ENCODE measurements at places on chromosomes 5 and 9.

DNA sequence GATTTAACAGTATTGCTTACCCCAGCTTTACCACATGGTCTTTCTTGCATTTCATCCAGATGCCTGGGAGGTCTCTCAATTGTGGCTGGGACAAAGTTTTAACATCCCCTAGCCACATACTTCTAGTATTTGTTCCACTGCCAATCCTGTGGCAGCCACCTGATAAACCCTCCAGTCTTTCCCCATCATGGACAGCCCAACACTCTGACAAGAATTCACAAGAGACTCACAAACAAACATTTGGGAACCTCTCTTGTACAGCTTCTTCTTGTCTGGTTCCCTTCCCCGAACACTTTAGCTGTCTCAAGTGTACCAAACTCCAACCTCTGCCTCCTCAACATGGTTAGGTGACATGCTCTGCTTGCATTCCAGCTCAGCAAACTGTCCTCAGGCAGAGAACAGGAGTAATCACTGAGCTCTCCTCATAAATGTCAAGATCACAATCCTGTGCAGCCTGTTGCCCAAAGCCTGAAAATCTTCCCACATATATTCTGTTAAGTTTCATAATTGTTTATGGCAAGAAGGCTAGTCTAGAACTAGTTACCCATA, 59.7 kb downstream of the STRBP start:
- DNase-seq = no peak

GRCh38 chr5:126182971-126183695, 240.1 kb upstream of the GRAMD2B start:
- no peak for DNase-seq

GRCh38 chr5:44390351-44390750, 1.1 kb upstream of the FGF10 start:
- no peak for DNase-seq

DNA sequence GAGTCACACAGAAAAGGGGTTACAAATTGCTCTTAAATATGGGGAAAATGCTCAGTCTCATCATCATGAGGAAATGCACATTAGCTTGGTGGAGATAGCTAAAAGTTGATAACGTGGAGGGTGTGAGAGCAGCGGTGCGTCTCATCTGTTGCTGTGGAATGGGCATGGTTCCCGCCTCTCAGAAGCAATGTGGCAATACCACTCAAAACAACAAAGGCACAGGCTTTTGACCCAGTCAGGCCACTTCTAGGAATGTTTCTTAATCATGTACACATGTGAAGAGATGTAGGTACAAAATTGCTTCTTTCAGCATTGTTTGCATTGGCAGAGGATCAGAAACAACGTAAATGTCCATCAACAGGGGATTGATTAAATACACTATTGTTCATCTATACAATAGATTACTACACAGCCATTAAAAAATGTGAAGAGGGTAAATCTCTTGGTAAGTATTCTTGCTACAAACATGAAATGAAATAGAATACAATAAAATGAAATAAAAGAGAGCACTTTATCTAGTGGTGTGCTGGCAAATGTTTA, 212.6 kb upstream of the MSX2 start:
- no peak for DNase-seq

- DNase-seq = peak; percentile 100
These were observed 18.5 kb upstream of the ERMP1 start for GRCh38 chr9:5851445-5851844.

- peak; percentile 29 for DNase-seq
These were observed 25.6 kb downstream of the PDZD2 start for GRCh38 chr5:31664566-31664965.

DNA sequence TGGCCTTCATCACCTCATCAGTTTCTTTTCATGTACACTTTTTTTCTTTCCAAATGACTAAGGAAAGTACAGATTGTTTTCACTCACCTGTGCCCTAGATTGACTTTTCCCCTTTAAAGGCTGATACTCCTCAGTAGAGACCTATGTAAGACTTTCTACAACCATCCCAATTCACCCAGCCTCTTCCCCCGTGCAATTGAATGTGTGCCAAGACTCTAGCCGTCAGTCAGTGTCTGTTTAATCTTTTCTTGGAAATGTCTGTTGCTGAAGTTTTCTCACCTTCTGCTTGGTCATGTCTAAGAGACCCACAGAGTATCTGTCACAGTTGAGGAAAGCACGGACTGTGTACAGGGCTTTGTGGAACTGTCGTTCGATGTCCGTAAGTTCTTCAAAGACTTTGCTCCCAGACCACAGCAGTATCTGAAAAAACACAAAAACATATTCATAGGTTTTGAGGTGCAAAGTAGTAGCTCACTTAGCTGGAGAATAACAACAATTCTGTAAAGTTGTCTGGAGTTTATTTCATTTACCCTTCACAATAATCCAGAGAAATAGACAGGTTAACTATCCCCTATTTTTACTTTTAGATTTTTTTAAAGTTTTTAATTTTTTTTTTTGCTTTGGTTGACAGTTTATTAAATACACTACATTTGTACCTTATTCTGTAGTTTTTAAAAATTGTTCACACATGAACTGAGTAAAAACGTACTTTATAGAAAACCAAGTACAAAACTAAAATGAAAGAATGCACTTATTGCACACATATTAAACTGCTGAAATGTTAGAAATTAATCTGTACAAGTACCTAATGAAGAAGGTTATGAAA, 13.6 kb downstream of the PDE6A start:
- peak; percentile 90 for DNase-seq

DNA sequence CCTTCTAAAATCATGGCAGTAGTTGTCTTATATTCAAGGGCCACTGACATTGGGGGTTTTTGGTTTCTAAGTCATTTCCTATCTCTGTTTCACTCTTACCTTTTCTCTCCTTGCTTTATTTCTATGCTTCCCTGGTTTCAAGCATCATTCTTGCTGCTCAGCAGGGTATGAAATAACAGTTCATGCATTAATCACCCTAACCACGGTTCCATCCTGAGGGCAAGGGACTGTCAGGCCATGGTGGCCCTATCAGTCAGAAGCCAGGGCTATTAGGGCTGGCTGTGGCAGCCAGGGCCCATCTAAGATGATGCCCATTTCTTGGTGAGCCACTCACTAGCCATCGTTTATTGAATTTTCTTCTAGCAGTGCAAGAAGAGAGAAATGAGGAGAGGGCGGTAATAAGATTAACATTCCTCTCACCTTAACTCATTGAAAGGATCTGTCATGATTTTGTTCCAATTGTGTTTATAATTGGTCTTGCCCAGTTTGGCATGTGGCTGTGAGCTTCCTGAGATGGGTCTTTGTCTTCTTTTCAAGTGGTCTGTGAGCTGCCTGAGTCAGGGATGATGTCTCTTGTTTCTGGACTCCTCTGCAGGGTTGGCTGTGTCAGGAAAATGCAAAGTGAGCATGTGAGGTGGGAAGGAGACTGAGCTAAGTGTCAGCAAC, 45.2 kb downstream of the CYSTM1 start:
- no peak for DNase-seq

GRCh38 chr5:35458824-35459207, 158.8 kb upstream of the SPEF2 start:
- no peak for DNase-seq

GRCh38 chr9:73844135-73844534, 653.0 kb upstream of the RORB start:
- DNase-seq = no peak

DNA sequence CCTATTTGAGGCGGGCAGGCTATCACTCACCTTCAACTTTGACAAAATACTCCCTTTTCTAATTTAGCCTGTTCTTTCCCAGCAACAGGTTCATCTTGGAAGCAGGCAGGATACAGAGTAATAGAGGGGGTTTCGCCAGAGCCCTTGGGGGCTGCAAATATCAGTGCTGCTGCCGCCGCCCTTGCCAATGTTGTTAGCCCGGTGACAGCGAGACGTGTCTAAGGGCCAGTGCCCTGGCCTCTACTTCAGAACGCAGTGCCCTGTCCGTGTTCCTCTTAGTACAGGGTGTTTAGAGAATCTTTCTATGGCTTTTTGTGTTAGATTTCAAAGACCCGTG, 703 bp downstream of the FAM120AOS start:
- peak; percentile 69 for DNase-seq

DNA sequence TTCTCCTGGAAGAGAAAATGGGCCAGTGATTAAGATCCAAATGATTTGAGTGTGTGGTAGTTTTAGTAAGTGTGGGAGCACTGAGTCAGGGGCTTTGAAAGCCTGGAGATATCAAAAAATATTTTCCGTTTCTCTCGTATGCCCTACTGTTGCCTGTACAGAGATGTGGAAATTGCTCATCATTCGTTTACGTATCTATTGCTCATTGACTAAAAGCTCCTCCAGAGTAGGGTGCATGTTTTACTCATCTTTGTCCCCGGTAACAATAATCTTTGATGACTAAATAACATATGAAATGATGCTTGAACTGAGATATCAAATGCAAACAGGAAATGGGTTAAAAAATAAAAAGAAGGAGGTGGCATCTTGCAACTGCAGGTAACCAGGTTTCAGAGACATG, 114.2 kb upstream of the FST start:
- DNase-seq = no peak

GRCh38 chr5:72988769-72989168, 32.9 kb downstream of the FCHO2 start:
- DNase-seq = peak; percentile 33

GRCh38 chr5:43432486-43433375, 20.5 kb upstream of the CCL28 start:
- DNase-seq = peak; percentile 56
